ENCODE measurements at places on chromosomes 13 and 19. TPM values are rescaled to one million over a fixed set of nuclear protein-coding genes. Genes with fewer than 3 reads are reported as not detected.

DNA sequence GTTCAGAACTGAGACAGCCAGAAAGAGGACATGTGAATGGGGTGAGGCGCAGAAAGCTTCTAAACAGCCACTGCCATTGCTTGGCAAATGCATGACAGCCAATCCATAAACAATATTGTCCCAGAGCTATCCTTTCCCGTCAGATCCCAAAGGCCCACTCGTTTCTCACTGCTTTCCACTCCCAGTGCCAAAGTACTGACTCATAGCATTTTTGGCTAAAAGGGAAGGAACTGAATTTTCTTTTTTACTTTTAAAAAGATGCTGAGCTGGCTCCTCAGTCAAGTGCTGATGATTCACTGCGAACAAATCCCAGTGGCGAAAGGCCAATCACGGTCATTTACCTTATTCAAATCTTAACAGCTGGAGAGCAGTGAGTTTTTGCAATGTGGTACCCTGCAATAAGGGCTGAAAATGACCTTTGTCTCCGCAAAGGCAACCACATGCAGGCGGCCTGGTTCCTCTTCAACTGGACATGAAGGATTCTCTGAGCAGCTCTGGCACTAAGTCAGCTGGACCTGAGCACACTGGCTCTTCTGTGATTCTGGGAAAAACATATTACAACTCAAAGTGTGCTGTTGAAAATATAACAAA lies 151.7 kb downstream of the DCLK1 start:
- no peak for DNase-seq
- H3K27ac ChIP-seq: no peak overlapping the region
- no peaks in the 10 kb centered on the region for H3K27me3 ChIP-seq
- no peaks in the 10 kb centered on the region for H3K36me3 ChIP-seq
- H3K4me3 ChIP-seq: no peak overlapping the region
- H3K4me1 ChIP-seq: no peaks in the 10 kb centered on the region

GRCh38 chr13:20869540-20869939 lies 33.0 kb downstream of the XPO4 start:
- H3K27me3 ChIP-seq: no peaks in the 10 kb centered on the region
- peaks cover 9% of the 10 kb centered on the region for H3K36me3 ChIP-seq
- peaks cover 14% of the 10 kb centered on the region for H3K4me1 ChIP-seq
- no peak for DNase-seq
- no peak overlapping the region for H3K4me3 ChIP-seq
- H3K27ac ChIP-seq: no peak overlapping the region

DNA sequence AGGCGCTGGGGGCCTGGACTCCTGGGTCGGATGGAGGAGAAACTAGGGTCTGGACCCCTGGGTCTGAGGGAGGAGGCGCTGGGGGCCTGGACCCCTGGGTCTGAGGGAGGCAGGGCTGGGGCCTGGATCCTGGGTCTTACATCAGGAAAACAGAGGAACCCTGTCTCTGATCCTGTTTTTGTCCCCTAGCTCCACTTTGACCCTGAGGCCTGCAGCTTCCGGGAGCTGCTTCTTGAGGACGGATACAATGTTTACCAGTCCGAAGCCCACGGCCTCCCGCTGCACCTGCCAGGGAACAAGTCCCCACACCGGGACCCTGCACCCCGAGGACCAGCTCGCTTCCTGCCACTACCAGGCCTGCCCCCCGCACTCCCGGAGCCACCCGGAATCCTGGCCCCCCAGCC lies 2.4 kb downstream of the FGF21 start:
- no peak overlapping the region for H3K27ac ChIP-seq
- no peaks in the 10 kb centered on the region for H3K4me1 ChIP-seq
- H3K4me3 ChIP-seq: no peak overlapping the region

- H3K4me1 ChIP-seq: no peaks in the 10 kb centered on the region
- H3K27me3 ChIP-seq: no peaks in the 10 kb centered on the region
- H3K36me3 ChIP-seq: no peaks in the 10 kb centered on the region
- DNase-seq: peak; percentile 50
- H3K4me3 ChIP-seq: no peak overlapping the region
- no peak overlapping the region for H3K27ac ChIP-seq
These were observed 28.5 kb downstream of the MEIS3 start for GRCh38 chr19:47390533-47391488.

DNA sequence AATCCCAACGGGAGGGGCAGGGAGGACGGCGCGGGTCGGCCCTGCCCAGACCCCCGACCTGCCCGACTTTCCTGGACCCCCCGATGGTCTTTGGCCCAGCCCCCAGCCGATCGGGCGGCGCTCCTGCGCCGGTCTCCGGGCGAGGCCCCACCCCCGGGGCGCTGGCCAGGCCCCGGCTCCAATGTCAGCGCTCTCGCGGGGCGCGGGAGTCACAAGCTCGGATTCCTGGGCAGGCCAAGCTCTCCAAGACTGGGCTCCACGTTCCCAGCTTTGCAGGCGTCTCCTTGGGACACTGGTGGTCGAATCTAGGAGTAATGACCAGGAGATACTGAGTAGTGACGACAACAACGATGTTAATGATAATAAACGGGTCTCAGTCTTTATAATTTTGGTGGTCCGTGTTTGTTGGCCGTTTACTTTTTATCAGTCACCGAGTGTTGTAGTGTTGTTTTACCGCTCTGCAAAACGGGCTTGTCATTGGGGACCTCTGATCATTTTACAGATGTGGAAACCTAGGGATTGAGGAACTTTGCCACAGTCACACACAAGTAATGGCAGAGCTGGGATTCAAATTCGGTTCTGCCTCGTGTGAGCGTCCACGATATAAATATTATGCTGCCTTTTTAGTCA lies 545 bp downstream of the RAD23A start:
- DNase-seq: peak; percentile 96
- H3K4me1 ChIP-seq: no peaks in the 10 kb centered on the region
- peaks cover 69% of the 10 kb centered on the region for H3K36me3 ChIP-seq

DNA sequence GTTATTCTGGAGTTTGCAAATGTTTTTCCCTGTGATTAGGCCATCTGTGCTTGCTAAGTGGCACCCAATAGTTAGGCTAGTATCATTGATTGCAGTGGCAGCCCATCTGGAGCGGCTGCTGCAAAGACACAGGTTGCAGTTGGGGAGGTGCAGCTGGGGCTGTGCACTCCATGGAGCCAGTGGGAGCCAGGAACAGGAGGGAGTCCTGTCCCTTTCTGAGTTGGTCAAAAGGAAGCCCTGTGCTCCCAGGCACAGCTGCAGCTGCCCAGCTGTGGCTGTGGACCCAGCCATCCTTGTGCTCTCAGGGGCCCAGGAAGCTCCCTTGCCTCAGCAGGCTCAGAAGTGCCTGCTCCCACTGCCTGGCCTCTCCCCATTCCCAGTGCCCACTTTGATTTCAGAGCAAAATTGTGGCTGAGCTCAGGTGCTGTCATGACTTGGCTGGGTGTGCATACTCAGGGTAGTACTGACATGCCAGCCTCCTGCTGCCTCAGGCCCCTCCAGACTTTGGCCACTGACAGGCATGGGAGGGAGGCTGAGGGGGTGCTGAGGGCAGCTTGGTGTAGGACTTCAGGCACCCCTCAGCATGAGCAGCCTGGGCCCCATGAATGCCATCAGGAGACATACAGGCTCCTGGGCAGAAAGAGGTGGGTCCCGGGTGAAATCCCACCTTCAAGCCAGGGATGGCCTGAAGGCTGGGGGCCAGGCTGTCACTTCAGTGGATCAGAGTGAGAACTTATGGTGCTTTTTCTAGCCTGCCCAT lies 270.6 kb downstream of the PCDH20 start:
- DNase-seq: no peak
- no peaks in the 10 kb centered on the region for H3K27me3 ChIP-seq
- peaks cover 9% of the 10 kb centered on the region for H3K4me1 ChIP-seq
- H3K36me3 ChIP-seq: no peaks in the 10 kb centered on the region
- no peak overlapping the region for H3K4me3 ChIP-seq

GRCh38 chr19:13849991-13850909 lies 26.7 kb upstream of the NANOS3 start:
- no peaks in the 10 kb centered on the region for H3K27me3 ChIP-seq
- H3K36me3 ChIP-seq: no peaks in the 10 kb centered on the region
- peak; percentile 91 for DNase-seq
- no peak overlapping the region for H3K4me3 ChIP-seq

DNA sequence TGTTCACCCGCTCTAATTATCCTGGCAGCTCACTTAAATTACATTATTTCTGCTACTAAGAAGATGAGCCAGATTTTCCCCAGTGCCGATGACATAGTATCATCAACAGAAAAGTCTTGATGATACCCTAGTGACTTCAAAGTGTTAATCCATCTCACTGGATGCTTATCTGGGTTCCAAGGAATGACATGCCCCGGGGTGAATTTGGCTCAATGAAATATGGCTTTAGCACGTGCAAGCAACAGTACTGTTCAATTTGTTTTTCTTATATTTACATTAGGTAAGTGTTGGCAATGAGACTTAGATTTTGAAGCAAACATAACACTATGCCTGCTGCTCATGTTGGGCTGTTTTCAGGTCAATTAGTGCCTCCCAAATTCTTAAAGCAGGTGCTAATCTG lies 548.2 kb upstream of the SLITRK1 start:
- no peak overlapping the region for H3K27ac ChIP-seq
- H3K36me3 ChIP-seq: no peaks in the 10 kb centered on the region
- H3K27me3 ChIP-seq: no peaks in the 10 kb centered on the region
- H3K4me3 ChIP-seq: no peak overlapping the region
- DNase-seq: no peak

- no peaks in the 10 kb centered on the region for H3K4me1 ChIP-seq
- H3K36me3 ChIP-seq: no peaks in the 10 kb centered on the region
- DNase-seq: no peak
These were observed 197.9 kb upstream of the STARD13 start for GRCh38 chr13:33483471-33483870.

- H3K27ac ChIP-seq: no peak overlapping the region
- no peaks in the 10 kb centered on the region for H3K4me1 ChIP-seq
- no peaks in the 10 kb centered on the region for H3K36me3 ChIP-seq
- H3K4me3 ChIP-seq: no peak overlapping the region
- H3K27me3 ChIP-seq: no peaks in the 10 kb centered on the region
These were observed 92.8 kb upstream of the FARP1 start for GRCh38 chr13:98050041-98050466.

GRCh38 chr19:17957149-17957849 lies 9.6 kb upstream of the KCNN1 start:
- H3K27ac ChIP-seq: no peak overlapping the region
- DNase-seq: no peak
- H3K4me3 ChIP-seq: no peak overlapping the region
- peaks cover 3% of the 10 kb centered on the region for H3K4me1 ChIP-seq

GRCh38 chr13:36882829-36883390 lies 37.1 kb downstream of the SMAD9 start:
- peaks cover 16% of the 10 kb centered on the region for H3K4me1 ChIP-seq
- H3K4me3 ChIP-seq: no peak overlapping the region
- no peaks in the 10 kb centered on the region for H3K27me3 ChIP-seq
- no peaks in the 10 kb centered on the region for H3K36me3 ChIP-seq
- DNase-seq: no peak
- H3K27ac ChIP-seq: no peak overlapping the region

GRCh38 chr19:46134527-46134926 lies 10.0 kb upstream of the IGFL3 start:
- no peaks in the 10 kb centered on the region for H3K36me3 ChIP-seq
- DNase-seq: no peak
- no peaks in the 10 kb centered on the region for H3K27me3 ChIP-seq
- peak overlapping the region; percentile 93 for H3K27ac ChIP-seq
- no peaks in the 10 kb centered on the region for H3K4me1 ChIP-seq
- peak overlapping the region; percentile 47 for H3K4me3 ChIP-seq

DNA sequence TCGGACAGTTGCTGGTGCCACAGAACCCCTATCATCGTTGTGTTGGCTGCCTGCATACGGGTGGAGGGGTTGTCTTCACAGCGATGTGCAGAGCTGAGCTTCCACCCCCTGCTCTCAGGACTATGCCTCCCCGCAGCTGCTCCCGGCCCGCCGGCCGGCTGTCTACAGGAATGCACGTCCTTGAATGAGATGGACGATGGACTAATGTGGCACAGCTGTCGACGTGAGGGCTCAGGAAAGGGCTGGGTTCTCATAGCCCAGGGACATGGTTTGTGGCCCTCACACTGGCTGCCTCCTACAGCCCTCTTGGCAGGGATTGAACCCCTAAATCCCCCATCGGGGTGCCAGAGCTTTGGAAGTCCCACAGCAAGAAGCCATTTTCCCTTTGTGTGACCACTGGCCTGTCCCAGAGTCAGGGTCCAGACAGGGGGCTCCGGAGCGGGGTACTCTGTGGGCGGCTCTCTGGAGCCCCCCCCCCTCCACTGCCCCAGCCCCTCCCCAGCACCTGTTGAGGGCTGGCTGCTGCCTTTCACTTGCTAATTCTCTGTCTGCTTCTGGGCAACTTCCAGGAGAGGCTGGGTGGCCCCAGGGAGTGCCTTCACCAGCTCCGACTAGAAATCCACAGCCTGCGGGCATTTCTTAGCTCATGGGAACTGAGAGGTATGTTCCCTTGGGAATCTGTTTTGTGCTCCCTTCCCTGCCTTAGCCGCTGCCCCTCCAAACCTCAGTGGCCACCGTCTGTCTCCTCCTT lies 40.2 kb downstream of the TSSK6 start:
- H3K4me3 ChIP-seq: no peak overlapping the region
- DNase-seq: peak; percentile 66
- H3K36me3 ChIP-seq: peaks cover 40% of the 10 kb centered on the region
- peak overlapping the region; percentile 55 for H3K27ac ChIP-seq
- H3K27me3 ChIP-seq: no peaks in the 10 kb centered on the region
- no peaks in the 10 kb centered on the region for H3K4me1 ChIP-seq

- no peak overlapping the region for H3K4me3 ChIP-seq
- no peak overlapping the region for H3K27ac ChIP-seq
- no peaks in the 10 kb centered on the region for H3K4me1 ChIP-seq
- no peaks in the 10 kb centered on the region for H3K27me3 ChIP-seq
- H3K36me3 ChIP-seq: no peaks in the 10 kb centered on the region
These were observed 293.7 kb downstream of the POU4F1 start for GRCh38 chr13:78309497-78310180.

- no peaks in the 10 kb centered on the region for H3K4me1 ChIP-seq
- no peaks in the 10 kb centered on the region for H3K36me3 ChIP-seq
- DNase-seq: no peak
- no peaks in the 10 kb centered on the region for H3K27me3 ChIP-seq
- H3K4me3 ChIP-seq: peak overlapping the region; percentile 94
These were observed 776 bp downstream of the DNAJC3 start for GRCh38 chr13:95677564-95678266.

- no peak within 1 kb of the TSS for H3K4me3 ChIP-seq
- peaks cover 20% of the 10 kb centered on the region for H3K27me3 ChIP-seq
- no peaks in the 10 kb centered on the region for H3K36me3 ChIP-seq
- DNase-seq: no peak
- H3K27ac ChIP-seq: no peak within 1 kb of the TSS
These were observed at the start of gene LGALS13 for GRCh38 chr19:39602224-39602623. Gene LGALS13, plus strand, starts transcription at chr19:39602524. Its CDS starts 45 bp downstream, at chr19:39602569.

DNA sequence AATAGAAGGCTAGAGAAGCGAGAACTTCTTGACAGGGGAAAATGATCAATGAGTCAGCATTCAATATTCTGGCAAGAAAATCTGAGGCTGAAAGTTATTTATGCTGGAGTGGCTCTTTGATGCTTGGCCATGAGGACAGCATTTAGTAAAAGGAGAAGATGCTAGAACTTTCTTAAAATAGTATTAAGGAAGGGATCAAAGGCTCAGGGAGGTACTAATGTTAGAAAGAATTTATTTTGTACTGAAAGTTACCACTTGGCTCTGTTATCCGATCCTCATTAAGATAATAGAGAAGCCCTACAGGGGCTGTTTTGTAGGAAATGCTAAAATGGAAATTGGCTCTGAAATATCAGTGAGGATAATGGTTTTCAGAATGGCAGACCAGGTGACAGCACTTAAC lies 1774.6 kb upstream of the PCDH20 start:
- no peak for DNase-seq
- no peak overlapping the region for H3K27ac ChIP-seq
- H3K36me3 ChIP-seq: no peaks in the 10 kb centered on the region
- no peaks in the 10 kb centered on the region for H3K4me1 ChIP-seq
- no peak overlapping the region for H3K4me3 ChIP-seq
- no peaks in the 10 kb centered on the region for H3K27me3 ChIP-seq

Gene ATP4B
- not detected for total RNA-seq

Gene IGFL4
- 0.90 TPM for total RNA-seq

Gene LILRB3
- total RNA-seq: not detected

Gene OVOL3
- total RNA-seq: not detected

Gene PSG7
- not detected for total RNA-seq

Gene KRTDAP
- total RNA-seq: 1.8 TPM
